ENCODE measurements at places on chromosomes 5 and 9.

DNA sequence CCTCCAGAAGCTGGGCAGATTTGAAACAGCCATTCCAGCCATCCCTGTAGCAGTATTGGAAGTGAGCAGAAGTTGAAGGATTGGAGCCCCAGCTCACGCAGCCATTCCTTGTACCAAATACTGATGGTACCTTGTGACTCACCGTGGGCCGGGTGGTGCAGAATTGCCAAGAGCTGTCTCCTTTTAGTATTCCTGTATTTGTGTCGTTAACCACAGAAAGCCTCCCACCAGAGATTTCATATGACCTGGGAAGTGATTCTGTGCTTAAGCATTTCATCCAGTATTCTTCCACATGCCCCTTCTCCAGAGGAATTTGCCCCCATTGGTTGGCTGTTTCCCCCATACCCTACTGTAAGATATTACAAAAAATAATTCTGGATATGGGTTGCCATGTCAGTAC, 17.7 kb upstream of the TLX3 start:
- no peak for DNase-seq

DNA sequence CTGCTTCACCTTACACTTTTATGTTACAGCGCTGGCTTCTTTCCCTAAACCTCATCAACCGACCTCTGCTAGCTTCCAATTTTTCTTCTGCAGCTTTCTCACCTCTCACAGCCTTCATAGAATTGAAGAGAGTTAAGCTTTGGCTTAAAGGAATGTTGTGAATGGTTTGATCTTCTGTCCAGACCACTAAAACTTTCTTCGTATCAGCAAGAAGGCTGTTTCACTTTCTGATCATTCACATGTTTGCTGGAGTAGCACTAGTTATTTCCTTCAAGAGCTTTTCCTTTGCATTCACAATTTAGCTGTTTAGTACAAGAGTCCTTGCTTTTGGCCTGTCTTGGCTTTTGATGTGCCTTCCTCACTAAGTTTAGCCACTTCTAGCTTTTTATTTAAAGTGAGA, 49.5 kb downstream of the NR3C1 start:
- DNase-seq = no peak

GRCh38 chr5:115308815-115309214, 12.4 kb upstream of the CCDC112 start:
- DNase-seq = no peak

DNA sequence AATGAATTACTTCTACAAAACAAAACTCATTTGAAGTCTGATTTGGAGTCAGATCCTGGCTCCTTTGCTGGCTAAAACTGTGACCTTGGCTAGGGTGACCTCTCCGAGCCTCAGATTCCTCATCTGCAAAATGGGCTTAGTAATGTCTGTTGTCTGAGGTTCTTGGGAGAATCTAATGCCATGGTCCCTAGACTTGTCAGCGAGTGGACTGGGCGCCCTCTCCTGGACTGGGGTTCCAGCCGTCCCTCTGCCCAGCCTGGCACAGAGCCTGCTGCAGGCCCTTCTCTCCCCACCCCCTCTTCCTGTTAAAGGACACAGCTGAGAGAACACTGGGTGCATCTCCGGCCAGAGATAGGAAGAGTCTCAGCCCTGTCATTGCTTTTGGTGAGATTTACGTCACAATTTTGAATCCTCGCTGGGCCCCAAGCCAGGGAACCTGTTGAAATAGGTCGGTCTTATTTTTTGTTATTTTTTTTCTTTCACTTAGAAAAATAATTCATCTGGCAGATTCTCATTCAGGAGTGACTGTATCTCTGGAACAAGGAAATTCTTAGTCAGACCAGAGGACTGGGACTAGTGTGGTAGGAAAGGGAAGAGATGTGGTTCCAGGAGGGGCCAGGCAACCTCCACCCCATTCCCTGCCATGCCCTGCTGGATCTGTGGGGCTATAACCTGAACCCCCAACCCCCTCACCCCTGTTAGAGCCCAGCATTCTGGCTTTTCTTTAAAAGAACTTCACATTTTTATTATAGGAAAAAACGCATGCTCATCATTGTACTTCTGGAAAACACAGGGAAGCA, 48.2 kb upstream of the RPL26L1 start:
- no peak for DNase-seq

DNA sequence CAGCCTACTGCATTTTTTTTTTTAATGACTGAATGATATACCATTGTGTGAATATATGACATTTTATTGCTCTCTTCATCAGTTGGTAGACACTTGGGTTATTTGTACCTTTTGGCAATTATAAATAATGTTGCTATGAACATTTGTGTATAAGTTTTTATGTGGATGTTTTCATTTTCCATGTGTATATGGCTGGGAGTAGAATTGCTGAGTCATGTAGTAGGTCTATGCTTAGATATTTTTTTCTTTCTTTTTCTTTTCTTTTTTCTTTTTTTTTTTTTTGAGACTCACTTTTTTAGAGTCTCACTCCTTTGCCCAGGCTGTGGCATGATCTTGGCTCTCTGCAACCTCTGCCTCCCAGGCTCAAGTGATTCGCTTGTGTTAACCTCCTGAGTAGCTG, 32.9 kb upstream of the FAM120AOS start:
- no peak for DNase-seq

DNA sequence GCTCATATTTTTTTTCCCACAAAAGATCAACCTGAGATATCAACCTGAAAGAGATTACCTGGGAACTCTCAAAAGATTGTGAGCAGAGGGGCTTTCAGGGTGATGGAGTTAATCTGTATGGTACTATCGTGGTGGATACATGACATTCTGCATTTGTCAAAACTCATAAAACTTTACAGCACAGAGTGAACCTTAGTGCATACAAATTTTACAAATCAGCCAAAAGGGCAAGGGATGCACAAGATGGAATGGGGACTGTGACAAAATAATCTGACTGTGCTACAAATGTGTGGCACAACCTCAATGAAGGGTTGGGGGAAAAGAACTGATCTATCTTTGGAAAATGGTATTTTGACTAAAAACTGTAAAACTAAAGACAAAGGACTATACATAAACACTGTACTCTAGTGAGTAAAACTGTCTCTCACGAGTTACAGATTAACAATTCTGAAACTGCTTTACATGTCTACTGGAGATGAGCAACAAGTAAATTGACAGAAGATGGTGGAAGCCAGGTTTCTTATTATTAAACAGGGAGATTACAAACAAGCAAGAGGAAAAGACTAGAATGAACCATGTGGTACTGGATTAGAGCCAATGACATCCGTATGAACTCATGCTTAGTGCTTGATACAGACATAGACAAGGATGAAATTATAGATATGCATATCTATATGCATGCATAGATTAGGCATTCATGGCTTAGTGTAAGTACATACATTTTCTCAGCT, 24.8 kb upstream of the RLN1 start:
- DNase-seq = no peak

- DNase-seq = no peak
Observed at GRCh38 chr9:114117614-114117995, 18.5 kb upstream of the KIF12 start.

GRCh38 chr9:89390068-89390555, 71.8 kb downstream of the SECISBP2 start:
- no peak for DNase-seq

GRCh38 chr9:101445353-101446029, 9.9 kb upstream of the ALDOB start:
- no peak for DNase-seq

- DNase-seq = no peak
Observed at GRCh38 chr9:134365791-134366222, 39.6 kb downstream of the RXRA start.

GRCh38 chr5:133758641-133759040, 146.3 kb upstream of the FSTL4 start:
- no peak for DNase-seq

- DNase-seq = no peak
Observed at GRCh38 chr5:12330381-12330780, 426.1 kb upstream of the CTNND2 start.

DNA sequence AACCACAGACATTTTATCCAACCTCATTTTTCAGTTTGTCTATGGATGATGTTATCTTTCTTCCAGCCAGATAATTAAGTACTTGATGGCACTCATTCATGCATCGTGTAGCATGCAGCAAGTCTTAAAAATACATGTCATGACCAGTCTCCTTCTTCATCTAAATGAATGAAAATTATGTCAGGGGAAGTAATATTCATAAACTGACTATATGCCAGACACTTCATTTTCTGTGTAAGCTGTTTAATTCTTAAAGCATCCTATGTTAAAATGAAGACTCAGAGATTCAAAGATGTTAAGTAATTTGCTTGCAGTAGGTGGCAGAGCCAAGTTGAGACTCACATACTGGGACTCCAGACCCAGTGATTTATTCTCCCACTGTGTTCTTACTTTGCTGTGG, 181.7 kb upstream of the CD180 start:
- no peak for DNase-seq

- DNase-seq = no peak
Observed at GRCh38 chr5:65961633-65962032, 35.3 kb downstream of the ERBIN start.

GRCh38 chr9:9498846-9499245, 1114.0 kb downstream of the PTPRD start:
- DNase-seq = no peak

GRCh38 chr9:14902561-14902960, 7.7 kb downstream of the FREM1 start:
- DNase-seq = no peak

GRCh38 chr9:35158501-35159280, 3.1 kb upstream of the UNC13B start:
- no peak for DNase-seq

DNA sequence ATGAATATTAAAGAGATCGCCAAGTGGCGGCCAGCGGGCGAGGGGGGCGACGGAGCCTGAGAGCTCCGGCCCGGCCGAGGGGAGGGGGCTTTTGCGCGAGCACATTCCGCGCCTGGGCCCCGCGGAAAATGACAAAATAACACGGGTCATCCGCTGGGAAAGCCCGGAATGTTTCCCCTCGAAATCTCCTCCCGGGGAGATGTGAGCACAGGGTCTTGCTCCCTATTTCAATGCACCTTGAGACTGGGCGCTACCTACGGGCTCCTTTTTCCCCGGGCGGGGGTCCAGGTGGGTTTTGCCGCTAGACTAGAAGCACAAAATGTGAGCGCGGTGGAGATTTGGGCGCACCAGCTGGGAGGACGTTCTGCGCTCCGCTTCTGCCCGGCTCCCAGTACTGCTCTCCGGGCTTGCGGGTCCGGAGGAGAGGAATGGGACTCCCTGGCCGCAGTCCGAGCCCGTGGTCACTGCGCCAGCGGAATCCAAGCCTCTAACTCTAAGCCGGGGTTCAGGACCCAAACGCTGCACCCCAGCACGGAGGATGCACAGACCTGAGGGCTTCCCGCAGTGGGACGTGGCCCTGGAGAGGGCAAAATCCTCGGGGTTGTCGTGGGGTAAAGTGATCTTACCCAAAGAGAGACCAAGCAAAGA, 2.8 kb upstream of the PRDM12 start:
- no peak for DNase-seq

DNA sequence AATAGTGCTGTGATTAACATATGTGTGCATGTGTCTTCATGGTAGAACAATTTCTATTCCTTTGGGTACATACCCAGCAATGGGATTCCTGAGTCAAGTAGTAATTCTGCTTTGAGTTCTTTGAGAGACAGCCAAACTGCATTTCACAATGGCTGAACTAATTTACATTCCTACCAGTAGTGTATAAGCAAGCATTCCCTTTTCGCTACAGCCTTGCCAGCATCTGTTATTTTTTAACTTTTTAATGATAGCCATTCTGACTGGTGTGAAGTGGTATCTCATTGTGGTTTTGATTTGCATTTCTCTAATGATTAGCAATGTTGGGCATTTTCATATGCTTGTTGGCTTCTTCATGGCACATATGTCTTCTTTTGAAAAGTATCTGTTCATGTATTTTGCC, 308.5 kb downstream of the ARRDC3 start:
- no peak for DNase-seq

GRCh38 chr5:35476036-35476435, 141.6 kb upstream of the SPEF2 start:
- no peak for DNase-seq

DNA sequence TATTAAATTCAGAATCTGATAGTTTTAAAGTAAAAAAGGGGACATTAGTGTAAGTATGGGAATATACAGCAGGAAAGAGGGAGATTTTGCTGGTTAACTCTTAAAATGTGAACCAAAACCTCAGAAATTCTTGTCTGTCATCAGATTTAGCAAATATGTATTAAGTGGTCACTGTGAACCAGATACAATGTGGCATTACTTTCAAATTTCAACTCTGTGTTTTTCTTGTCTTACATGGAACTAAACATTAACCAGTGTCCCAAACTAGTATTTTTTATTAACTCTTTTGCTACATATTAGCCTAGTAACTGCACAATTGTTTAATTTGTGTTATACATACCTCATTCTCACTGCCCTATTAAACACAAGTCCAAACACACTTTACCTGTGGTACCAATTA, 259.9 kb upstream of the RASA1 start:
- DNase-seq = no peak

DNA sequence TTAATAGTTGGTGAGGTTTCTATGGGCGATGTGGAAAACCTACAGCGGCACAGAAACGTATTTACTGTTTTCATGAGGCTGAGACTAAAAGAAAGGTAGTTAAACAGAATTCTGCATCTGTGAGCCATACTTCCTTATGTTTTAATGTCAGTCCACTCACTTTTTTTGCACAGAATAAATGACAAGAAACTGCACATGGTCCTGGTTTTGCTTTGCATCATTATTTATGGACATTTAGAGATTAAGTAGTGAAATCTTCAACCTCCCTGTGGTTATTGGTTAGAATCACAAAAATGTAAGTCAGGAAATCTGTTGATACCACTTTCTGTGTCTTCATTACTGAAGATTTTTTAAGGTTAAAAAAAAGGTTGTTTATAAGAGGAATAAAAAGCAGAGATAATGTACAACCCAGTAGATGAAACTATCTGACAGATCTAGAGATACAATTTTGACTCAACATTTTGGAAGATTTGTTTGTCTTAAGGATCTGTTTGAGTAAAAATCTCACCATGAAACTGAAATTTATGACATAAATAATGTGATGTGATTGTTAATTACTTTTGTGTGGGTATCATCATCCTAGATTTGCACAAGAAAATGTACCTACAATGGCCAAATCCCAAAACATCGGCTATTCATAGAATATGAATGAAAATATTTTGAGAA, 2.4 kb downstream of the PRR16 start:
- DNase-seq = no peak

DNA sequence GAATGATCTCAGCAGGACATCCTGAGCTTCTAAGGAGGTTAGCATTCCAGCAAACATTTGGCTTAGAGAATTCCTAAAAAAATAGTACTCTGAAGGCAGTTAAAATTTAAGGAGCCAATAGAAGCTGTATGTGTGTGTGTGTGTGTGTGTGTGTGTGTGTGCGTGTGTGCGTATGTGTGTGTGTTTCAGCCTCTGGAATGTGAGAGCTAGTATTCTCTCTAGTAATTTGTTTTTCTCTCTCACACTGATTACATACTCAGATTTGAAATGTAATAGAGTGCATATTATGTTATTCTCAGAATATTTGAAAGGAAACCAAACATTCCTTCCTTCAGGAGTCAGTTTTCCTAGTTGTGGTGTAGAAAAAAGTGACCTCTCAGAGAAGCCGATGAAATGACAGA, 279.6 kb downstream of the TMEM38B start:
- DNase-seq = no peak

All from stimulated activated CD8-positive, alpha-beta memory T cell treated with anti-CD3 and anti-CD28 coated beads, Interleukin-7, amount 100 ng/mL, for 24 hours (primary cell).